ENCODE measurements at places on chromosomes 16 and 17.

DNA sequence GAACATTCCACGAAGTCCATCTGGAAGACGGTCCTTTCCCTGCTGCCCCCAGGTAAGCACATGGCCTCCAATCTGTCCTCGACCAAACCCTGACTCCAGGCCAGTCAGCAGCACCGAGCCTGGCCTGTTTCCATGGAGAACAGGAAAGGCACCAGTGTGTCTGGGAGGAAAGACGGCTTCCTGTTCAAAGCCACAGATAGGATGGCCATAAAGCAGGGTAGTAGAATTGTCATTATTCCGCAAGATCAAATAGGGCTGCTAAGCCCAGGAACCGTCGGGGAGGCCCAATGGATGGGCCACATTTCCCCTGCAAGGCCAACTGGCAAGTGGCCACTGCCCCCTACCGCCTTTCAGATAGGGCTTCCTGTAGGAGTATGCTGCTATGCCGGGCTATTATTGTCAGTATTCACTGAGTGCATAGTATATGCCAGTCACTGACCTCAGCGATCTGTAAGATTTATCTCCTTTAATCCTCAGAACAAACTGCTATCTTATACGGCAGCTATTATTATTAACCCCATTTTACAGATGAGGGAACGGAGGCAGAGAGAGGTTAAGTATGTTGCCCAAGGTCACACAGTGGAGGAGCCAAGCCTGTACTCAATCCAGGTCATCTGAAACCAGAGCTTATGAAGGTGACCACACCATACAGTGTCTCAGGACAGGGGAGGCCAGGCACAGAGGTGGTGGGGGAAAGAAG lies 23.0 kb upstream of the PLCG2 start:
- no peak for DNase-seq

DNA sequence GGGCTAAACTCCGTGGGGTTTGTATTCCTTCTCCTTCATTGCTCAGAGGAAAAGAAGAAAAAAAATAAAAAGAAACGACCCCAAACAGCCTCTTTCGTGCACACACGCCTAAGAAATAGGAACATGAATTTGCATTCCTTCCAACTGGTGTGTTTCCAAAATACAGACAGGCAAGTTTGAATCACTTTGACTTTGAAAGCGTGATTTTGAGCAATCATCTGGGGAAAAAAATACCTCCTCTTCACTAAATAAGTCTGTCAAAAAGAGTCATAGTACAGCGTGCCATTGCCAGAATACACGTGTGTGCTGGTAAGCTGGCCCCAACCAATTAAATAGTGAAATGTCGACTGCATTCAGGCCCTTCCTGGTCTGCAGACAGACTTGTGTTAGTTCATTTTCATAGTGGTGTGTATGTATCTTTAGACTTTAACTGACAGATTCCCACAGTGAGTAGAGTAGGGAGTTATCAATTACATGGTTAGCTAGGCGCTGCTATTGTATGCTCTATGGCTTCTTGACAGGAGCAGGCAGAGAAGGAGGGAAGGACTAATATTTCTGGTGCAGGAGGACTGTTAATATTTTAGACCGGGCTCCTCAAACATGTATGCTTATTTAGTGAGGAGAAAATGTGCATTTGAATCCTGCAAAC lies 618.3 kb downstream of the MAF start:
- no peak for DNase-seq

DNA sequence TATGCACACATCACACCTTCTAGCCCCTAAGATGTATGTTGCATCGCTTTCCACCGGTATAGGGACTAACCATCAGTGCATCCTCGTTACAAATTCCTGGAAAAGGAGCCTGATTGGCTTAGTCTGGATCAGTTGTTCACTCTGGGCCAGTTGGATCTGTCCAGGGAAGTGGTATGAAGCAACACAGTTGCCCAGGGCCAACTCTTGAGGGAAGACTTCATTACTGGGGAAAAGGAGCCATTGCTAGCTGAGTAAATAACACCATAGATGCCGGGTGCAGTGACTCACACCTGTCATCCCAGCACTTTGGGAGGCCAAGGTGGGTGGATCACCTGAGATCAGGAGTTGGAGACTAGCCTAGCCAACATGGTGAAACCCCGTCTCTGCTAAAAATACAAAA lies 275.2 kb upstream of the RBFOX1 start:
- DNase-seq, result no peak

DNA sequence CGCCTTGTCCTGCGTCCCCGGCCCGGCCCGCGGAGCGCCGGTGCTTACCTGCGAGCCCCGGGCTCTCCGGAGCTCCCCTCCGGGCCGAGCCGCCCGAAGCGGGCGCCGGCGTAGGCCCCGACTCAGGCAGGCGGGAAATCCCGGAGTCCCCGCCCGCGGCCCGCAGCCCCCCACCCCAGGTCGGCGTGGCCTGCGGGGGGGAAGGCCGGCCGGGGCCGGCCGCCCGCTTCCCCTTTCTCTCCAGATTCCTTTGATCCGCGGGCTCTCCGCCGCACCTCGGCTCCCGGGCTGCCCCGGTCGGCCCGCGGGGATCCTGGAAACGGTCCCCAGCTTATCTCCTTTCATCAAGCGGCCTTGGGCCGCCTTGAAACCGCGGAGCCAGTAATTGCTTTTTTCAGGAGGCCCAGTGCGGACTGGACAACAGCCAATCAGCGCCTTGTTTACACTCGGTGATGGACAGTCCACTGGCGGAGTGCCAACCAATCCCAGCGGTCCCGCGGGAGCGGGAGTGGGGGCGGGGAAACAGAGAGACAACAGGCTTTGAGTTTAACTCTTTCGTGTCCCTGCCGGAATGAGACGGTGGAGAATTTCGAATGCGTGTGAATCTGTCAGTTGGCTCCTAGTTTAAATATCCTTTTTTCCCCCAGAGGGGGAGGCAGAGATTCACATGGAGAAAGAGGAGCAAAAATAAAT lies 1.4 kb upstream of the BAHCC1 start:
- DNase-seq, result peak; percentile 94

- DNase-seq, result no peak
These were observed 321.1 kb downstream of the HS3ST3B1 start for GRCh38 chr17:14621826-14622614.

DNA sequence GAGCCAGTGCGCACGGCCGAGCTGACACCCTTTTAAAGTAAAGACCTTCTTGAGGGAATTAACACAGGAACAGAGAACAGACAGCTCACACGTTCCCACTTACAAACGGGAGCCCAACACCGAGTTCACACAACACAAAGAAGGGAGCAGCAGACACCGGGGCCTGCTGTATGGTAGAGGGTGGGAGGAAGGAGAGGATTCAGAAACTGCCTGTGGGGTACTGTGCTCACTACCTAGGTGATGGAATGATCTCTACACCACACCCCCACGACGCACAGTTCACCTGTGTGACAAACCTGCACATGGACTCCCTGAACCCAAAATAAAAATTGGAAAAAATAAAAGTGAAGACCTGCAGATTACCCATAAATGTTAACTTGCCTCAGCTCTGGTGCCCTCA lies 32.5 kb downstream of the TMC6 start:
- no peak for DNase-seq

DNA sequence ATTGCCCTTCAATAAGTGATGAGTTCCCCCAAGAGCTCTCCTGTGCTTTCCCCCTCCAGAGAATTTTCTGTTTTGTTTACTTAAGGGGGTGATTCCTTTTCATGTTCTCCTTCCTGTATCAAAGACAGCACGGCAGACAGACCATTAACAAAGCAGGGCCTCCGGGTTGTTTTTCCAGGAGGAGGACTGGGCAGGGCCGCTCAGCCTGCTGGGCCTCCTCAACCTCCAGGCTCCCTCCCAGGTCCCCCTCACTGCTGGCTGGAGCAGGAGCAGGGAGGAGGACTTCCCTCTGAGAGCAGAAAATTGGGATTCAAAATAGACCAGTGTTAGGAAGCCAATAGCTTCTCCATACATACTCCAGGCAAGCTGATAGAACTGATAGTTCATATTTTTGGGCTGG lies 20.4 kb downstream of the SDK2 start:
- DNase-seq, result no peak

GRCh38 chr16:52597073-52597771 lies 50.3 kb upstream of the TOX3 start:
- DNase-seq, result no peak

GRCh38 chr16:54718376-54718775 lies 212.3 kb upstream of the IRX5 start:
- no peak for DNase-seq

DNA sequence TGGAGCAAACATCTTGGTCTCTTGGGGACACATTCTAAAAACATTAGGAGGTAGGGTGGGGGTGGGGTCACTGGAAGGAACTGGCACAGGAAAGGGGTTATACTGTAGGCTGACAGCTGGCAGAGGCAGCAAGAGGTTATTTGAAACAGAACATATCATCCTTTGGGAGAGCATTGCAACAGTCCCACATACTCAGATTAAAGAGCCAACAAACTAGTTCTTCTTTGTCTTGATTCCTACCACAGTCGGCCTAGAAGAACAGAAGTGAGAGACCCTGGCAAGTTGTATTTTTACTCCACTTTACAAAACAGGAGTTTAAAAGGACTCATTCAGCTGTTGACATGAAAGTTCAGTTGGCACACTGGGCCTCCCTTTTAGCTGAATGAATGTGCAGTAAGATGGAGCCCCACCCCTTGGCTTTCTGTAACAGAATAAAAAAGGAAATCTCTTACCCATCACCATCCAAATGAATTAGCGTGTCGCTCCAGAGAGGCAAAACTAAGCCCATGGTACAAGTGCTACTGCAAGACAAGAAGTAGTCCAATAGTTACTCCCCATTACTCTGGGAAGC lies 54.6 kb upstream of the CORO6 start:
- no peak for DNase-seq

- DNase-seq, result no peak
These were observed 183.6 kb downstream of the MYO1D start for GRCh38 chr17:32693194-32693897.

GRCh38 chr17:49494986-49495841 lies at the start of gene NGFR:
NGFR (plus strand) TSS chr17:49495293; CDS start chr17:49495418, 125 bp downstream.
- DNase-seq, result peak; percentile 65

DNA sequence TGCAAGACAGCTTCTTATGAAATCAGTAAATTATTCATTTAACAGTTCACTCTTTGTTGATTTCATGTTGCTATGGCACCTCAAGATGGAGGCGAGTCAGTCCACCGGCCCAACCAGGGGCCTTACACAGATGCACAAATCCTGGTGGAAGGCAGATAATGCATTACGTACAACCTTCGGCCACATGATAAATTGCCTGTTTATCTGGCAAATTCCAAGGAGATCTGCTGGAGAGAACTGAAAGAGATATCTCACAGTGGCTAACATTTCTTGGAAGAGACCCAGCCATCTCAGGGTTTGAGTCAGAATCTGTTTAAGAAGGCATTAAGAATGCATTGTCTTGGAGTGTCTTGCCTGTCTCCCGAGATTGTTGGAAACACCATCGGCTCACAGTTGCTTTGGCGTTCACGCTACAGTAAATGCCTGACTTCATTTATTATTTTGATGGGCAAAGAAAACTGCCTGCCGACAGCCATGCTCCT lies 225.6 kb downstream of the MSI2 start:
- DNase-seq, result no peak

DNA sequence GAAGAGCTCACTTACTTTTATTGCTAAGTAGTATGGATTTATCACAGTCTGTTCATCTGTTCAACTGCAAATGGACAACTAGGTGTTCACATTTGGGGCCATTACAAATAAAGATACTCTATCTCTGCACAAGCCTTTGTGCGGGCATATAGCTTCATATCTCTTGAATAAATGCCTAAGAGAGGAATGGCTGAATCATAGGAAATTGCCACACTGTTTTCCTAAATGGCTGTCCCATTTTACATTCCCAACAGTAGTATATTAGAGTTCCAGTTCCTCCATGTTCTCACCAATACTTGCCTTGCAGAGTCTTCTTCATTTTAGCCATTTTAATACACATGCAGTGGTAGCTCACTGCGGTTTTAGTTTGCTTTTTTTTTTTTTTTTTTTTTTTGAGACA lies 20.5 kb downstream of the NSMCE1 start:
- no peak for DNase-seq

DNA sequence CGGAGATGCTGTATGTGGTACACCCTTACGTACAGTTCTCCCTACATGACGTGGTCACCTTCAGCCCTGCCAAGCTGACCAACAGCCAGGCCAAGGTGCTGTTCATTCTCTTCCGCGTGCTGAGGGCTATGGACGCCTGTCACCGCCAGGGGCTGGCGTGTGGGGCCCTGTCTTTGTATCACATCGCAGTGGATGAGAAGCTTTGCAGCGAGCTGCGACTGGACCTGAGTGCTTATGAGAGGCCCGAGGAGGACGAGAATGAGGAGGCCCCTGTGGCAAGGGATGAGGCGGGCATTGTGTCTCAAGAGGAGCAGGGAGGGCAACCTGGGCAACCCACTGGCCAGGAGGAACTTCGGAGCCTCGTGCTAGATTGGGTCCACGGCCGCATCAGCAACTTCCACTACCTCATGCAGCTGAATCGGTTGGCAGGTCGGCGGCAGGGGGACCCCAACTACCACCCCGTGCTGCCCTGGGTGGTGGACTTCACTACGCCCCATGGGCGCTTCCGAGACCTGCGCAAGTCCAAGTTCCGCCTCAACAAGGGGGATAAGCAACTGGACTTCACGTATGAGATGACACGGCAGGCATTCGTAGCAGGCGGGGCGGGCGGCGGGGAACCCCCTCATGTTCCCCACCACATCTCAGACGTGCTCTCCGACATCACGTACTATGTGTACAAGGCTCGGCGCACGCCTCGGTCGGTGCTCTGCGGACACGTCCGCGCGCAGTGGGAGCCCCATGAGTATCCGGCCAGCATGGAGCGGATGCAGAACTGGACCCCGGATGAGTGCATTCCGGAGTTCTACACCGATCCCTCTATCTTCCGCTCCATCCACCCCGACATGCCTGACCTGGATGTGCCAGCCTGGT lies 1.4 kb downstream of the WDR81 start:
- no peak for DNase-seq

DNA sequence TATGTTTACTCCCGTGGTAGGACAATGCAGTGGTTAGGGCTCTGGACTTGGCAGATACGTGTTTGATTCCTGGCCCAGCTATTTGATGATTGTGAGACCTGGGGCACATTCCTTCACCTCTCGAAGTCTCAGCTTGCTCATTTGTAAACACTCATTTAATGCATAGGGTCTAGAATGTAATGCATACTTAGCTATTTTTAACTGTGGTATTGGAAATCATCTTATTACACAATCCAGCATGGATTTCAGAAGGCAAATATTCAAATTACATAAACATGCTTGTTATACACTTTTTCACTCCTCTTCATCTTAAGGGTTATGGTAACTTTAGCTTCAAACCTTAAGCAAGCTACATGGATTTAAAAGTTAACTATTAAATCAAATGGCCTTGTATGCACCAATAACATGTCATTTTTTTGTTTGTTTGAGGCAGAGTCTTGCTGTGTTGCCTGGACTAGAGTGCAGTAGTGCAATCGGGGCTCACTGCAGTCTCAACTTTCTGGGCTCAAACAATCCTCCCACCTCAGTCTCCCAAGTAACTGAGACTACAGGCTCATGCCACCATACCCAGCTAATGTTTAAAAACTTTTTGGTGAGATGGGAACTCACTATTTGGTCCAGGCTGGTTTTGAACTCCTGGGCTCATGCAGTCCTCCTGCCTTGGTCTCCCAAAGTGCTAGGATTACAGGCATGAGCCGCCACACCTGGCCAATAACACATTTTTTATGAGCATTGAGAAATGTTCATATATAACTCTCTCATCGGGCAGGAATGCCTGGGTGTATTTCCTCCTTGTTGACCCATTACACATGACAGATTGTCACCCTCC lies 52.5 kb downstream of the VAT1L start:
- no peak for DNase-seq

- DNase-seq, result no peak
These were observed 21.5 kb downstream of the MBTD1 start for GRCh38 chr17:51238255-51238887.

- DNase-seq, result no peak
These were observed 26.5 kb downstream of the KANSL1 start for GRCh38 chr17:46166692-46167249.

- peak; percentile 83 for DNase-seq
These were observed 757 bp downstream of the FMNL1 start for GRCh38 chr17:45222289-45222995.

All from stimulated activated CD4-positive, alpha-beta T cell treated with anti-CD3 and anti-CD28 coated beads, Interleukin-15, amount 100 ng/mL, for 24 hours (primary cell).